NCI-H1417 (cell line): ENCODE measurements at places on chromosomes 1 and 21.
A peak's percentile ranks its signal among the peaks of the same experiment; 100 is the strongest.

DNA sequence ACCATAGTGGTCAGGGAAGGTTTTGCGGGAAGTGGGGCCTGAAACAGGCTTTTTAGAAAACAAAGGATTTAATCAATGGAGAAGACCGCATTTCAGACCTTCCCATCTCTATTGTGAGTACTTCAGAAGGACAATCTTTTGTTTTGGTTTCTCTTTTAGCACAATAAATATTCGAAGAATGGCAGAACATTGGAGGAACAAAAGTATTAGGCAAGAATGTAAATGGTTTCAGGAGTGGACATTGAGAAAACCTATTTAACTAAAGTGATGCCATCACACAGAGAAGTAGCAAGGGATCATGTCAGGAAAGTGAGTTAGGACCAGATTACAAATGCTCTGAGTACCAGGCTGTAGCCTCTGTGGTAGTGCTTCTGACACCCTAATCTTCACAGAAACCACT lies 26.8 kb upstream of the UBE2U start:
- no peak for DNase-seq

DNA sequence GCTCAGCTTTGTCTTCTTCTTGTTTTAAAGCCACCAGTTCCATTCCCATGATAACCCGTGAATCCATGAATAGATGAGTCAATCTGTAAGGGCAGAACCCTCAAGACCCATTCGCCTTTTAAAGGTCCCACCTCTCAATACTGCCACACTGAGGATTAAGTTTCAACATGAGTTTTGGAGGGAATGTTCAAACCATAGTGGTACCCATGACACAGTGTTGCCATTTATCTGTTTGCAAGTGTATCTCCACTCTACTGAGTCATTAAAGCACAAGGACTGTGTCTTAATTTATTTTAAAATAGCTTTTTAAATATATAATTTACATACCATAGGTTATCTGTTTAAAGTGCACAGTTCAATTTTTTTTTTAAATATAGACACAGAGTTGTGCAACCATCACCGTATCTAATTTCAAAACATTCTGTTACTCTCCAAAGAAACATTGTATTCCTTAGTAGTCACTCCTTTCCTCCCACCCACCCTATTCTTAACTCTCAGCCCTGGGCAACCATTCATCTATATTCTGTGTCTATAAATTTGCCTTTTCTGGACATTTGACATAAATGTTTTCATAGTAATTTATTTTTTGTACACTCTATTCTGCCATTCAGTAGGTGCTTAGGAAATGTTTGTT lies 4.8 kb upstream of the IL24 start:
- DNase-seq = no peak

- DNase-seq = peak; percentile 53
These were observed 472.9 kb downstream of the MATN1 start for GRCh38 chr1:30250338-30250983.

- no peak for DNase-seq
These were observed 9.8 kb upstream of the RAB42 start for GRCh38 chr1:28582248-28582615.

DNA sequence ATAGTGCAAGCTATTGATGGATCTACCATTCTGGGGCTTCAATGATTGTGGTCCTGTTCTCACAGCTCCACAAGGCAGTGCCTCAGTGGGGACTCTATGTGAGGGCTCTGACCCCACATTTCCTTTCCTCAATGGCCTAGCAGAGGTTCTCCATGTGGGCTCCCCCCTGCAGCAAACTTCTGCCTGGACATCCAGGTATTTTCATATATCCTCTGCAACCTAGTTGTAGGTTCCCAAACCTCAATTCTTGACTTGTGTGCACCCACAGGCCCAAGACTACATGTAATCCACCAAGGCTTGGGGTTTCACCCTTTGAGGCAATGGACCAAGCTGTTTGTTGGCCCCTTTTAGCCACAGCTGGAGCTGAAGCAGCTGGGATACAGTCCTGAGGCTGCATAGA lies 35.9 kb upstream of the CFHR3 start:
- DNase-seq = no peak

DNA sequence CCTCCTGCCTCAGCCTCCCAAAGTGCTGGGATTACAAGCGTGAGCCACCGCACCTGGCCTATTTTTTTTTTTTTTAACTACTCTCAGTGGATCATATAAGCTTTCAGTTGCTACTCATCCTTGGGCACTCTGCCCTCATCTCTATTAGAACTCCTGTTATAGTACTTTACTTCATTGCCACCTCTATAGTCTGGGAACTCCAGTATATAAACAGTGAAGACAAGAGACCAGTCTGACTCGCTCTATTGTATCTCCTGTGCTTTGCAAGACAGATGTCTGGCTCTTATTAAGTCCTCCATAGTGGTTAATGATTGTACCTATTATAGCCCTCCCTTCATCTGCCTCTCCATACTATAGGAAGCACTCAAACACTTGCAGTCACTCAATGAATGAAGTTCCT lies 15.1 kb downstream of the KHDRBS1 start:
- DNase-seq = no peak
